Mesenteric fat pad (tissue), 1 donor: ENCODE measurements at places on chromosomes 5 and 9.

DNA sequence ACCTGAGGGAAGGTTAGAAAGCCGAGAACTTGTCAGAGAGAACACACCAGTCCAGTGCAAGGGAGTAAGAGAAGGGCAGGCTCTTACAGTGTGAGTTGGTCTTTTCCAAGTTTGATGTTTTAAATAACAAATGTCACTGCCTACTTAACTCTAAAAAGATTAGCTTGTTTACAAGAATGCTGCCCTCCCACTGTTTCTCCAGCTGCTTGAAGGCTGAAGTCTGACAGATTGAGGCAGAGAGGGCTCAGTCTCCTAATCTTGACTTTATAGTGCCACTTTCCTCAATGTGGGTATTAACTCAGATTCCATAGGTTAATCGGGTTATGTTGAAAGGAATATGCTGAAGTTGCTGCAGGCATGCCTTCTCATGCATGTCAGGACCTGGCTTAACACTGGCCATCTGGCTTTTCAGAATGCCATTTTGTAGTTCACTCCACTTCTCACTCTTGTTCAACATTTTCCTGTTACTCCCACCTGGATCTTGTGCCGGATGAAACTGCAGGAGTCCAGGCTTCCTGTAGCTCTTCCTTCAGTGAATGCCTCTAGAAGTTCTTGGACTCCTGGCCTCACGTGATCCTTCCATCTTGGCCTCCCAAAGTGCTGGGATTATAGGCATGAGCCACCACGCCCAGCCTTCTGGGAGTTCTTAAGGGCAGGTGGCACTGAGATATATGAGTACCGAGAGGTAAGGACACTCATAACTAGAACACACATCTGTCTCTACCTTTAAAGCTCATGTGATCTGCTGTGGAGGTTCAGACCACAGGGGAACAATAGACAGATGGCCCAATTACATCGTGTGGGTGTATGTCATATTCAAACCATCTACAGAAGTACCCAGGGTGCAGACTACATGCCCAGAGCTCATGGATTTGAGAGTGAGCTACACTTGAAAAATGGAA lies 249.7 kb downstream of the ARHGAP26 start:
- DNase-seq, result no peak

GRCh38 chr5:57659886-57660285 lies 177.3 kb upstream of the ACTBL2 start:
- no peak for DNase-seq

- DNase-seq, result peak; percentile 8
These were observed 1.0 kb upstream of the UBAP1 start for GRCh38 chr9:34177593-34178435.

DNA sequence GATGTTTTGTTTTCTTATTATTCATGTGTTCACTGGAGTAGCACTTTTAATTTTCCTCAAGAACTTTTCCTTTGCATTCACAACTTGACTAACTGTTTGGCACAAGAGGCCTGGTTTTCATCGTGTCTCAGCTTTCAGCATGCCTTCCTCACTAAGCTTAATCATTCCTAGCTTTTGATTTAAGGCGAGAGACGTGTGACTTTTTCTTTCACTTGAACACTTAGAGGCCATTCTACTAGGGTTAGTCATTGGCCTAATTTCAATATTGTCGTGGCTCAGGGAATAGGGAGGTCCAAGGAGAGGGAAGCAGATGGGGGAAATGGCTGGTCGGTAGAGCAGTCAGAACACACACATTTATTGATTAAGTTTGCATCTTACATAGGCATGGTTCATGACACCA lies 94.0 kb downstream of the ZNF462 start:
- DNase-seq, result no peak

DNA sequence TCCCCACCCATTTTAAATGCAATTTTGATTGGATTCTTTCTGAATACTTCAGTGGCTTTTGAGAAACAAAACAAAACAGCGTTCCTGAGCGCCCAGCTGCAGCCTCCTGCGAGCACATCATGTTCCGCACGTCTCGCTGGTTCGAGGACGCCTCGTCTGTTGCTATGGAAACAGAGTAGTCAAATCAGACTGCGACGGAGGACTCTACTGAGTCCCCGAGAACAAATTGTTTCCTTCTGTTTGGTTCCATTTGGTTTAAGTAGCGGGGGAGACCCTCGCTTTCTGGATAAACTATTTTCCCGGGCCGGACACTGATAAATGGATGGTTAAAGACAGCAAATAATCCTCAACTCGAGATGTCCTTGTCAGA lies 69.0 kb downstream of the SLC28A3 start:
- DNase-seq, result no peak

DNA sequence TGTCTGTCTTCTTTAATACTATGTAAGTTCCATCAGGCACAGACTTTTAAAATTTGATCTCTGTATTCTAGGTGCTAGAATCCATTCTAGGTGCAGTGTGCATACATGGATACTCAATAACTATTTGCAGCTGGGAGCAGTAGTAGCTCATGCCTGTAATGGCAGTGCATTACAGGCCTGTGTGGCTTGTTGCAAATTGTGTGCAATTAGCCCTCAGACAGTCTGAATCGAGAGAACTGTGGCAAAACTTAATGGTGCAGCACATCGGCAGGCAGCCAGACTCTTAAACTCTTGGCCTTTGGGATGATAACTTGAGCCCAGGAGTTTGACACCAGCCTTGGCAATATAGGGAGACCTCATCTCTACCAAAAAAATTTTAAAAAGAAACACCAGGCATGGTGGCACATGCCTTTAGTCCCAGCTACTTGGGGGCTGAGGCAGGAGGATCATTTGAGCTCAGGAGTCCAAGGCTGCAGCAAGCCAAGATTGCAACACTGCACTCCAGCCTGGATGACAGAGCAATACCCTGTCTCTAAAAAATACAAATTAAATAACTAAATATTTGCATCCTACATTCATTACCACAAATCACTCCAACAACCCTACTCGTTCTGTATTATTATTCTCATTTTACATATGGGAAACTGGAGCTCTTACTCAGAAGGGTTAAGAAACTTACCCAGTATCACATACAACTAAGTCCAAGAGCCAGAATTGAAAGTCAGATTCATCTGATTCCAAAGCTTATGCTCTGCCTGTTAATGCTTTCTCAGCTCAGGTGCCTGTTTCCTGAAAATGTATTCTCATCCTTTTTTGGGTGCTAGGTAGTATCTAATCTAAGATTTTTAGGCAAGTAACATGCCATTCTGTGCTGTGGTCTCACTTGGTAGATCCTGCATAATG lies 30.1 kb downstream of the PRKACG start:
- DNase-seq, result no peak

DNA sequence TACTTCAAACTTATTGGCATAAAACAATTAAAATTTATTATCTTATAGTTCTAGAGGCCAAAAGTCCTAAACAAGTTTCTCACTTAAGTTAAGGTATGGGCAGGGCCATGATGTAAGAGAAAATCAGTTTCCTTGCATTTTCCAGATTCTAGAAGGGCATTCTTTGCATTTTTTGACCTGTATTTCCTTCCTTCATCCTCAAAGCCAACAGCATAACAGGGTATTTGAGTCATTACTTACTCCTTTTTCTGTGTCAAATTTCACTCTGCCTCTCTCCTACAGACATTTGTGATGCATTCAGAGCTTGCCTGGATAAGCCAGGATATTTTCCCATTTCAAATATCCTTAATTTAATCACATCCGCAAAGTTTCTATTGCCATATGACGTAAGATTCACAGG lies 1499.0 kb downstream of the EFNA5 start:
- DNase-seq, result no peak

DNA sequence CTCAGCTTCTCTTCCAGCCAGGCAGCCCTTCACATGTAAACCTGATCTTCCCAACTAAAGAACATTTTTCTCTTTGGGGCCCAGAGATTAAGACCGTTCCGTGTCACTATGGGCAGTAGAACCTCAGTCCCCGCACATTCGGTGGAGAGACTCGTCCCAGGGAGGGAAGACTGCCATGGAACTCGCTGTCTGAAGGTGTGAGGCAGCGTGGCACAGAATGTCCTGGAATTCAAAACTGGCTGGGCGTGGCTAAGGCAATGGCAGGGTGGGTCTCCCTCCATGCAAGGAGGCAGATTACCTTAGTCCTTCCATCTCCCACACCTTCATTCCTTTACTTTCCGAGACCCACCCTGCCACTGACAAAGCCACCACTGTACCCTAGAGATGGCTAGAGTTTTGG lies 57.4 kb upstream of the ZNF354A start:
- no peak for DNase-seq

GRCh38 chr5:54329731-54330709 lies 19.6 kb upstream of the ARL15 start:
- no peak for DNase-seq

DNA sequence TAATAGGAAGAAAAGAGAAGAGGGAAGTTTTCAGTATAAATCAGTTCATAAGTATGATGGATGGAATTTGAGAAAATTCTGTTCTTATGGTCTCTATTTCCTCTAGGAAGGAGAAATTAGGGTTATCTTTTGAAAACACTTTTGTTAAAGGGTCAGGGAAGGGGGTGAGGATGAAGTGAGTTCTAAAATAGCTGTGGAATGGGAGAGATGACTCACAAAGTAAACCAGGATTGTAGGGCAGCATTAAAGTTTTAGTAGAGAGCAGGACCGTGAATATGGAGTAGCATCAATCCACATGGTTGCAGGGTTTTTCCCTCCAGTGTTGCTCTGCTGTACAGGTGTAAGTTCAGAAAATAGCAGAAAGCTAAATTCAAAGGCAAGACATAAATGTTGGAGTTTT lies 32.4 kb downstream of the MUSK start:
- DNase-seq, result no peak

DNA sequence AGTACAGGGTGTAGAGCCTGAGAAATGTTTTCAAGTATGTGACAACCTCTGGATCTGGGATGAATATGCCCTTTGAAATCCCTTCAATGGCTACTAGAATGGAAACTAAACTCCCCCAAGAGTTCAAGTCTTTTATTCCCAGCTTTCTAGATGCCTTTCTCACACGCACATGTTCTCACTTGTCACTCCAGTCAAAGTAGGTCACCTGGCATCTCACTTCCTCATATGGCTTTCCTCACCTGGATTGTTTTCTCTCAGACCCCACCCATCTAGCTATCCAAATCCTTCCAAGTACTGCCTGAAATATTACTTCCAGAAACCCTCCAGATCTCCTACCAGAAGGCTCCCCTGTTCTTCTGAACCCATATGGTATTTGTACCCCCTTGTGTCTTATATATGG lies 615.4 kb upstream of the KLF4 start:
- DNase-seq, result no peak

- no peak for DNase-seq
These were observed 9.6 kb downstream of the EFNA5 start for GRCh38 chr5:107661038-107661649.

- no peak for DNase-seq
These were observed 43.3 kb downstream of the NCS1 start for GRCh38 chr9:130215341-130216119.

- no peak for DNase-seq
These were observed 56.6 kb downstream of the CHSY3 start for GRCh38 chr5:129960831-129961230.

DNA sequence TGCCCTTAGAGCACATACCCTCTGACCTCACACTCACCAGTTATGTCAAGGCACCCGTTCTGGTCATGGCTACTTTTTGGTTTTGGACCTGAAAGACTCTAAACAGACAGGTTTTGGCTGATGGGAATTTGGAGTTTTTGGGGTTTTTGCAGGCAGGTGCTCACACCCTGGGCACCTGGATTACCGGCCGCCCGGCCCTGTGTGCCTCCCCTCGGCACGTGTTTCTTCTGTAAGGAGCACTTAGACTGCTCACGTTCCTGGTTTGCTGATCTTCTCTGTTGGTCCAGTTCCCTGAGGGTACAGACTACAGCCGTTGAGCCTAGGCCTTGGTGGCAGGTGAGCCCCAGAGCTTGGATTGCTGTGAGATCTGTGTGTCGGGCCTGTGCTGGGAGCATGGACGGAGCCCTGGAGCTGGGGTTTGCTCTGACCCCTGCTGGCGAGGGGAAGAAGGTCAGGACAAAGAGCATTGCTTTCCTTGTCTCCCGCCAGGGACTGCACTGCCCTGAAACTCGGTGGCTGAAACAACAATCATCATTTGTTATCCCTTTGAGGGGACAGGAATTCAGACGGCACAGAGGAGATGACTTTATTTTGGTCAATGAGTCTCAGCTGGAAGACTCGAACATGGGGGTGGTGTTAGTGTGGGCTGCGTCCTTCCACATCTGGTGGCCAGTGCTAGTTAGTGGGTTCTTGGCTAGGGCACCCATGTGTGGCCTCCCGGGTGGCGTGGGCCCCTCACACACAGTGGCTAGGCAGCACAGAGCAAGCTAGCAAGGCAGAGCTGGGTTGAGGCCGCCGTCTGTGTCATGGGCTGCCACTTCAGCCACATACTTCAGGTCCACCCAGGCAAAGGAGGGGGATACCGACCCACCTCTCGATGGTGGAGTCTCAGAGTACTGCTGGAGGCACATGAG lies 76.4 kb downstream of the EHMT1 start:
- DNase-seq, result no peak

DNA sequence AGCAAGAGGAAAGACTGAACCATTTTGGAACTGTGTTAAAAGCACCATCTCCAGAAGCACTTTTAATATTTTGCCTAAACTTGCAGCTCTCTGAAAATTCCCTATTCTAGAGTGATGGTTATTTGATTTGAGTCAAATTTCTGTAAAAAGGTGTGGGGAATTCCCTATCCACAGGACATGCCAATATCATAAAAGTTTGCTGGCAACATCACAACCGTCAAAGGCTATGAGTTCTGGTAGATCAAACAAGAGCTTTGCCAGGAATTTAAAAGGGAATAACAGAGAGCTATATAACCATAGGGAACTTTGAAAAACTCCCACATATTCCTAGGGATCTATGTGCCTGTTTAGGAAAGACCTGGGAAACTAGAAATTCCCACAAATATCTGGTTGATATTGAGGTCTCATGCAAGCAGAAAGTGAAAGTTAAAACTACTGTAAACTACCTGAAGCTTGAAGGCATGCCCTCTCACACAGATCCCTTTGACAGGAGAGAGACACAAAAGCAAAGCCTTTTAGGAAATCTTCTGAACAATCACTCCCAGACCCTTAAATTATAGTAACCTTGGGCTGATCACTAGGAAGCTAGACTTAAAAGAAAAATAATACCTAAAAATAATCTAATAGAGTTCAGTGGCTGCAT lies 549.9 kb downstream of the ANXA1 start:
- DNase-seq, result no peak
